ENCODE measurements at places on chromosomes 4 and X. TPM values are rescaled to one million over a fixed set of nuclear protein-coding genes. Genes with fewer than 3 reads are reported as not detected.

Gene SMIM10
- 0.37 TPM for total RNA-seq

Gene AGTR2
- total RNA-seq = not detected

DNA sequence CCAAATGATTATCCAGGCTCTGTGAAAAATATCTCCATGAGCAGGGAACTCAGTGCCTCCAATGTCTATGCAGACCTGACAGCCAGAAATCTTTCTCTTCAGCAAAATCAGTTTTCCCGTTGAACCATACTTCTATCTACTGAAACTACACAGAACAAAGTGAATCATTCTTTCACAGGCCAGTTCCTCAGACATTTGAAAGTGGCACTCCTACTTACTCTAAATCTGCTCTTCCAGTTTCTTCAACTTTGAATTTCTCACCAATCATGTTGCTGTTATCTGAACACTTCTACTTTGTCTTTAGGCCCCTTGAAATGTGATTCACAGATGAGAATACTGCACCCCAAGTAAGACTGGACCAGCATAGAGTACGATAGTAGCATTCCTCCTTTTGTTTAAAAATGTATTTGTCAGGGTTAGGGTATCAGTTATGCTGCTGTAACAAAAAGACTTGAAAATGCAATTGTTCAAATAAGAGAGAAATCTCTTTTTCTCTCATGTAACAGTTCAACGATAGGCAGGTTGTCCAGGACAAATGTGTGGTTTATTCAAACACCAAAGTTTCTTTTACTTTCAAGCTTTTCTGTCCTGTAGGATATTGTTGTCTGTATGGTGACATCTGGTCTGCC is 210.6 kb upstream of the KLF3 start:
- no peak overlapping the region for H3K4me3 ChIP-seq
- no peak overlapping the region for H3K27ac ChIP-seq
- no peak for DNase-seq
- H3K36me3 ChIP-seq = no peaks in the 10 kb centered on the region
- no peaks in the 10 kb centered on the region for H3K27me3 ChIP-seq

- no peak for DNase-seq
- no peak overlapping the region for H3K4me3 ChIP-seq
- no peaks in the 10 kb centered on the region for H3K4me1 ChIP-seq
- H3K27me3 ChIP-seq = no peaks in the 10 kb centered on the region
- no peaks in the 10 kb centered on the region for H3K36me3 ChIP-seq
Measured at GRCh38 chr4:82643994-82644733, 82.4 kb upstream of the TMEM150C start.

GRCh38 chrX:120287513-120288112 is 23.6 kb downstream of the TMEM255A start:
- H3K4me3 ChIP-seq = no peak overlapping the region
- no peaks in the 10 kb centered on the region for H3K27me3 ChIP-seq
- no peak overlapping the region for H3K27ac ChIP-seq
- no peaks in the 10 kb centered on the region for H3K36me3 ChIP-seq
- no peak for DNase-seq

GRCh38 chrX:50106051-50106675 is 94.6 kb downstream of the AKAP4 start:
- no peak for DNase-seq
- no peak overlapping the region for H3K27ac ChIP-seq
- no peak overlapping the region for H3K4me3 ChIP-seq
- no peaks in the 10 kb centered on the region for H3K36me3 ChIP-seq
